ENCODE measurements at places on chromosomes 11 and 22.

GRCh38 chr11:87491381-87491780 lies 453.6 kb downstream of the TMEM135 start:
- DNase-seq = no peak

- DNase-seq = no peak
Observed at GRCh38 chr11:121801394-121801748, 314.6 kb downstream of the BLID start.

DNA sequence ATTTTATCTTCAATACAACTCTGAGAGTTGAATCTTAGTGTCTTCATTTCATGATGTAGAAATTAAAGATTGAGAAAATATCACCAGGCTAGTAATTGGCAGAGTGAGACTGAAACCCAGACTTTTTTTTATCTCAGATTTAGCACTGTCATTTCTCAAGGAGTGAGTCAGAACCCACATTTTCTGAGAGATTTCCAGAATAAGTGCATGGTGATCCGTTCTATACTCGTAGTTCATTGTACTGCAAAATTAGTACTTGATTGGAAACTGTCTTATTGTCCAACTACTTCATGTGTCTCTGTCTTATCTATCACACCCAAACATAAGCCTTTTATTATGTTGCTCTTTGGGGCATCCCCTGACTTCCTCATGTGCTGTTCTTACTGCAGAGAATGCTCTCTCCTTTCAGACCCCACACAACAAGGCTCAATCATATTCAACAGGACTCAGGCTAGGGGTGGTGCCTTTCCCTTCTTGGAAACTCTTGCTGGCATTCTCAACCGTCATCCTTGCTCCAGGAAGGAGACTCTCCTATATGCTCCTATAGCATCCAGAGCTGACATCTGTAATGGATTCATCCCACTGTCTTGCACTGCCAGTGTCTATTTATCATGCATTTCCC lies 76.7 kb upstream of the BLID start:
- DNase-seq = no peak

- peak; percentile 59 for DNase-seq
Observed at GRCh38 chr11:58286249-58286648, 18.2 kb upstream of the OR10W1 start.

GRCh38 chr11:120132645-120133185 lies 5.2 kb downstream of the TRIM29 start:
- DNase-seq = no peak

DNA sequence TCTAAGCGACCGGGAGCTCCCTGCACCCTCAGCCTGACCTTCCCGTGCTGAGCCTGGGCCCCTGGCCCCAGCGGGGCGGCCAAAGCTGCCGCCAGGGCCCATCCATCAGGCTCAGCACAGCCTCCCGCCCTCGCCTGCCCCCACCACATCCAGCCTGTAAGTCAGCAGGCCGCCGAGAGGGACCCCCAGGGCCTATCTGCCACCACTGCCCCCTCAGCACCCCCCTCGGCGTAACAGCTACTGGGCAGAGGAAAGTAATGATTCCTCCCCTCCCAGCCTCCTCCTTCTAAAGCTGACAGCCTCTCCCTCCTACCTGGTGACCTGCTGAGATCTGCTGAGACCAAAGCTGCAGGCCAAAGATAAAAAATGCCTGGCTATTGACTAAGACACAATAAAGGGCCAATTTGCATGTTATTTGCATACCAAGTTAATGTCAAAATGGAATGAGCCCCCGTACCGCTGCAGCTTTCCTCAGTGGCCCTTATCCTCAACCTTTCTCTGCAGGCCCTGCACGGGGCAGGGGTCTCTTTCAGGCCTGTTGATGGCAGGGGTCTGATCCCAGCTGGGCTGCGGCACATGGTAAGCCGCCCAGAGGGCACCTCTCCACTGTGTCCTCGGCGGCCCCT lies 51.6 kb downstream of the RPUSD4 start:
- peak; percentile 68 for DNase-seq

DNA sequence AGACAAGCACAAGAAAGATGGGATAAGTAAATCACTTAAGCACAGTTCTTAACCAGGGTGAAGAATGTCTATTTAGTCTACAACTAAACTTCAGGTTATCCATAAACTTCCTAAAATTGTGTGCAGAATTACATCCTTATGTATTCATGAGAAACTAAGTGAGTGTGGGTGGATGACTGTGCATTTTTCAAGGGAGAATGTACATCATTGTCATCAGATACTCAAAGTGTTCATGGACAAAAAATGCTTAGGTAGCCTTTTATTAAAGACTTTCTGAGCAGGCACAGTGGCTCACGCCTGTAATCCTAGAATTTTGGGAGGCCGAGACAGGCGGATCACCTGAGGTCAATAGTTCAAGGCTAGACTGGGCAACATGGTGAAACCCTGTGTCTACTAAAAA lies 2023.8 kb downstream of the LRRC4C start:
- DNase-seq = no peak

GRCh38 chr22:36085476-36086169 lies 57.0 kb upstream of the RBFOX2 start:
- DNase-seq = no peak

DNA sequence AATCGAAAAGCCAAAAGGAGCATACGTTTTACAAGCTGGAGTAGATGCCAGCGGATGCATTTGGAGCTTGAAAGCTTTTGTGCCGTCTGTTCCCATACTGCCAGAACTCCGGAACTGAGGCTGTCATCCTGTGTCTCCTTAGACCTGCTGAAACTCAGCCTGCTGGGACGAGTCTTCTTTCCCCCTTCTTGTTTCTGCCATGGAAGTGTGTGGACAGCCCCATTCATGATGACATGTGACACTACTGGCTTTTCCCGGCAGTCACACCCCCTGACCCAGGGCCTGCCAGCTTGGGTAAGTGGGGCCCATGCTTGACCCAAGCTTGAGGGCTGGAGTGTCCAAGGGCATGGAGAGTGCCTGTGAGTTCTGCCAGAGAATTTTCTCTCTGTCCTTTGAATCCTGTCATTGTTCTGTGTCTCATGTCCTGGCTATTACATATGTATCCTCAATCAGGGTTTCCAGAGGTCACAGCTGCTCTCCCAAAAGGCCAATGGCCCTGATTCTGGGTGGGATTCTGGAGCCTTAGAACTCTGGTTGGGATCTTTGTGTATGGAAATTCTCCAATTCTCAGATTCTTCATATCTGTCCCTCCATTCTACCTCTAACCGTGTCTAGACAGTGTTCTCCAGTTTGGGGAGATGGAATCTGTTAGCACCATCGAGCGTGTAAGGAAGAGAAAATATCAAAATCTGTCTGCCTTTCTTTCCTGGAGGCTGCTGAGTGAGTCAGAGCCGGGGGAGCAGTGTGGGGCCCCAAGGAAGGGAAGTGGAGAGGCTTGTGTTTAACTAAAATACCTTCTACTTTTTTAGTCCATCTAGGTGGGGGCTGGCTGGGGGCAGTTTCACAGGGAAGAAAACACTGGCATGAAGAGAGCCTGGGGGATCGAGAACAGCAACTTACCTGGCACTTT lies 73.2 kb downstream of the KIAA1671 start:
- no peak for DNase-seq

- DNase-seq = peak; percentile 29
Observed at GRCh38 chr11:120500414-120501071, 11.0 kb upstream of the GRIK4 start.

Data from neural progenitor cell (in vitro differentiated cells).